NCI-H2171 (cell line): ENCODE measurements at places on chromosomes 12 and 14.

- DNase-seq, result no peak
These were observed 57.9 kb downstream of the PPP2R5C start for GRCh38 chr14:101819251-101819990.

DNA sequence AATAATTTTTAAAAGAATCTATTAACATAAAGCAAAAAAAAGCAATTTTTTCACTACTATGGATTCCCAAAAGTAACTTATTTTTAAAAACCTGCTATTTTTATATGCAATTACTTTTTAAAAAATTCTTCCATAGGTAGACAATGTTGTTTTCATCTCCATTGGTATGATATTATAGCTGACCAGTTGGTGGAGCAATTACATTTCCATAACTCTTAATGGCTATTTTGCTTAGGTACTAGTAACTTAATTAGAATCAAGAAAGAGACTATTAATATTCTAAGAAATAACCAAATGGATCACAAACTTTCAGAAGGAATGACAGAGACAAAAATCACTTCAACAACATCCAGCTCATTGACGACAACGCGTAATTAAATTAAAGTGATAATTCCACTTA lies 64.7 kb upstream of the PTCSC3 start:
- no peak for DNase-seq

- DNase-seq, result no peak
These were observed 811.7 kb downstream of the GALC start for GRCh38 chr14:87181288-87181687.

- DNase-seq, result no peak
These were observed 17.8 kb upstream of the EIF2B2 start for GRCh38 chr14:74985028-74985310.

DNA sequence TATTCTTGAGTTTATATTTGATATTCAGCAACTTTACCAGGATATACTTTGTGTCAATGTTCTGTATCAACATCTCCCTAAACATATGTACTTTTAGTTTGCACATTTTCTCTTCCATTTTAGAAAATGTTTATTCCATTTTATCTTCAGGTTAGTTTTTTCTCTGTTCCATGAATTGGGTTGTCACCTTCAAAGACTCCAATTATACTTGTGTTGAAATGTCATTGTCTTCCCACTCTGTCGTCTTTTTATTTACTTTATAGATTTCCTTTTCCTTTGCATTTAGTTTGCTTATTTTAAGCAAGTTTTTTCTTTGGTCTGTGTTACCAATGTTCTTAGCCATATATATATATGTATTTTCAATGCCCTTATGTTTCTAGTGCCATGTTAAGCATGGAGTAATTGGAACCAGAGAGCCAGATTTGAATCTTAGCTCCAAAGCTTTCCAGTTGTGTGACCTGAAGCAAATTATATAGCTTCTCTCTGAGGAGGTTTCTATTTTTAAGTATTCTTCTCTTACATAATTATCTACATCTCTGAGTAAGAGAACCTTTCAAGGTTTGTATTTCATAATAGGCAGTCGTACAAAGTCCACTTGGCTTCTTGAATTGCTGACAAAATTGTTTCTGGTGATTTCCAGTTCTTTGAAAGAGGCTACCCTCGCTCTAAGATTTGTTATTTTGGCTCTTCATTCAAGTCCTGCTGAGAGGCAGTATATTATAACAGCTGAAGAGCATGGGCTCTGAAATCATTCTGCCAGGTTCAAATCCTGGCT lies 85.8 kb upstream of the DYRK2 start:
- no peak for DNase-seq

GRCh38 chr14:97074856-97075255 lies 277.7 kb downstream of the VRK1 start:
- no peak for DNase-seq

GRCh38 chr12:105773471-105773870 lies 365.3 kb downstream of the NUAK1 start:
- DNase-seq, result no peak

- no peak for DNase-seq
These were observed 453.9 kb upstream of the MGAT4C start for GRCh38 chr12:86710109-86710508.

DNA sequence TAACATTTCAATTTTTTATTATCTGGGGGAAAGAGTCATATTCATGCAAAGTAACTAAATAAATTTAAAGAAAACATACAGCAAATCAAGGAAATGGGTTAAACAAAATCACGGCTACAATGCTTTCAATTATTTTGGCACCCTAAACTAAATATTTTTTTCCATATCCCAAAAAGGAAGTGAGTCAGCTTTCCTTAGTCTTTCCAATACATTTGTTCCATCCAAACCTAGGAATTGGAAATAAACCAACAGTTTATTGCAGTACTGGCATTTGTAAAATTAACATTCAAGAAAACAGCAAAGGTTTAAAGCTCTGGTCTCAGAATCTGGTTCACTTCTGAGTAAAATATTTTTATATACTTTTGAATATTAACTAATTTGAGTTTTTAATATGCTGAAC lies 89.2 kb downstream of the BCL2L14 start:
- DNase-seq, result no peak

DNA sequence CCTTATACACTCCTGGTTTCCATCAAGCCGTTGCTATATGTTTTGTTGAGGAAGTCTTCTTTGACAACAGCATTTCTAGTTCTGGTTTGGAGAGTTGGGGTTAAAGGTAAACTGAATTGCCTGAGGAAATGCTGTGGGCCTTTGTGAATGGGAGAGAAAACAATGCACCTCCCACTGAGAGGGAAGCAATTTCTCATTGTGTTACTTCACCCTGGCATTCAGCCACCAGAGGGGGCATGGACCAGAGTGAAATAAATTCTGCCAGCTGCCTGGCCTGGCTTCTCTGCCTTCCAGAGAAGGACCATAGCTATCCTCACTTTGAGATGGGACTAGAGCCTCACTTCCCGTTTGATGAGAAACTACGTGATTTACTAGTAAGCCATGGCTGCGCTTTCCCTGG lies 475.3 kb downstream of the EGLN3 start:
- peak; percentile 53 for DNase-seq
